ENCODE measurements at places on chromosomes 5 and 9.

GRCh38 chr9:136679431-136679941 is 7.8 kb downstream of the AGPAT2 start:
- H3K27me3 ChIP-seq: no peaks in the 10 kb centered on the region
- DNase-seq: no peak
- peaks cover 86% of the 10 kb centered on the region for H3K36me3 ChIP-seq
- no peak overlapping the region for H3K4me3 ChIP-seq

DNA sequence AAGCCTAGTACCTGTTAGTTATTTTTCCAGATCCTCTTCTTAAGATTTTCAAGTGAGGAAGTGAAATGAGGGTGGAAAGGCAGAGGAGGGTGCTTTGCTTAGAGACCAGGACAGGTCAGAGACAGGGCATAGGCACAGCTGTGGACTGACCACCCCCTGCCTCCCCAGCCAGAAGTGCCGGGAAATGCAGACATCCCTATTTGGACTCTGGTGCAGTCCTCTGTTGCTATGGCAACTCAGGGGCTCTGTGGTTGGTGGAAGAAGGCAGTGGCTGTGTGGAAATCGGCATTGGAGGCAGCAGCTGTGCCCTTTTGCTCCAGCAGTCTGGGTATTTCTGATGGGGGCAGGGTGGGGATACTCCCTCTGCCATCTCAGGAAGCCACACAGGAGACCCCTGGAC is 43.3 kb upstream of the NDFIP1 start:
- H3K27ac ChIP-seq: no peak overlapping the region
- DNase-seq: peak; percentile 20
- peaks cover 3% of the 10 kb centered on the region for H3K4me1 ChIP-seq
- H3K4me3 ChIP-seq: no peak overlapping the region
- H3K36me3 ChIP-seq: no peaks in the 10 kb centered on the region
- no peaks in the 10 kb centered on the region for H3K27me3 ChIP-seq

- no peaks in the 10 kb centered on the region for H3K27me3 ChIP-seq
- no peak overlapping the region for H3K27ac ChIP-seq
- DNase-seq: no peak
- H3K4me3 ChIP-seq: no peak overlapping the region
- H3K4me1 ChIP-seq: peaks cover 6% of the 10 kb centered on the region
Measured at GRCh38 chr9:127050591-127051001, 71.8 kb downstream of the ANGPTL2 start.

DNA sequence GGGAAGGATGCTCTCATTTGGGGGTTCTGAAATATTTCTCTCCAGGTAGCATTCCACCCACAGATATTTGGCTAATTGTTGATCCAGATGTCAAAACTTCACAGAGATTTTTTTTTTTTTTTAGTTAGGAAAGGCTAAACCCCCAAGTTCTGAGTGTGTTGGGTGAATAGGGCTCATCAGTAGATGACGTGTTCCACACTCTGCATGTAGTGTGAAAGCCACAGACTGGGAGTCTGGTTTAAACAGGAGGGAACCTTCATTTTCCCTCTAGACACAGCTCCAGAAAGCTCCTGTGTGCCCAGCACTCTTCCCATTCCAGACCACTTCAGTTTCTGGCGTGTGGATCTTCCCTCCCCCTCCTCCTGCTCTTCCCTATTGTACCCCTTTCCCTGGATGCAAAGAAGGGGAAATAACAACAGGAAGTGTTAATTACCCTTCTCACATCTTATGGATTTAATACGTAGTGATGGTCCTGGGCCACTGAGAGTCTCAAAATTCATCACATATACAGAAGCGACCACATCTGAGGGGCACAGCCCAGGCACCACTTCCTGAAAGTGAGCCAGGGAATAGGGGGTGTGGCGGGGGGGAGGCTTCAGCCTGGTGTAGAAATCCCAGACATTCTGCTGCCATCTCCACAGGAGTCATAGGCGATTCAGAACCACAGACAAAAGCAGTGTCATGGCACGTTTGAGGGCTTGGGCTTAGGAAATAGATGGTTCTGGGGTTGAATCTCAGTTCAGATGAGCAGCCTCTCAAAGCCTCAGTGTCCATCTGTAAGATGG is 65.1 kb downstream of the DAP start:
- no peaks in the 10 kb centered on the region for H3K4me1 ChIP-seq
- H3K36me3 ChIP-seq: no peaks in the 10 kb centered on the region
- no peak overlapping the region for H3K27ac ChIP-seq

- H3K4me3 ChIP-seq: no peak overlapping the region
- peaks cover 2% of the 10 kb centered on the region for H3K27me3 ChIP-seq
- DNase-seq: no peak
- no peak overlapping the region for H3K27ac ChIP-seq
Measured at GRCh38 chr9:75369989-75370388, 281.7 kb downstream of the OSTF1 start.

- no peaks in the 10 kb centered on the region for H3K4me1 ChIP-seq
- no peak overlapping the region for H3K4me3 ChIP-seq
- no peak for DNase-seq
- no peak overlapping the region for H3K27ac ChIP-seq
Measured at GRCh38 chr5:177545487-177546257, 8.7 kb downstream of the FAM193B start.

DNA sequence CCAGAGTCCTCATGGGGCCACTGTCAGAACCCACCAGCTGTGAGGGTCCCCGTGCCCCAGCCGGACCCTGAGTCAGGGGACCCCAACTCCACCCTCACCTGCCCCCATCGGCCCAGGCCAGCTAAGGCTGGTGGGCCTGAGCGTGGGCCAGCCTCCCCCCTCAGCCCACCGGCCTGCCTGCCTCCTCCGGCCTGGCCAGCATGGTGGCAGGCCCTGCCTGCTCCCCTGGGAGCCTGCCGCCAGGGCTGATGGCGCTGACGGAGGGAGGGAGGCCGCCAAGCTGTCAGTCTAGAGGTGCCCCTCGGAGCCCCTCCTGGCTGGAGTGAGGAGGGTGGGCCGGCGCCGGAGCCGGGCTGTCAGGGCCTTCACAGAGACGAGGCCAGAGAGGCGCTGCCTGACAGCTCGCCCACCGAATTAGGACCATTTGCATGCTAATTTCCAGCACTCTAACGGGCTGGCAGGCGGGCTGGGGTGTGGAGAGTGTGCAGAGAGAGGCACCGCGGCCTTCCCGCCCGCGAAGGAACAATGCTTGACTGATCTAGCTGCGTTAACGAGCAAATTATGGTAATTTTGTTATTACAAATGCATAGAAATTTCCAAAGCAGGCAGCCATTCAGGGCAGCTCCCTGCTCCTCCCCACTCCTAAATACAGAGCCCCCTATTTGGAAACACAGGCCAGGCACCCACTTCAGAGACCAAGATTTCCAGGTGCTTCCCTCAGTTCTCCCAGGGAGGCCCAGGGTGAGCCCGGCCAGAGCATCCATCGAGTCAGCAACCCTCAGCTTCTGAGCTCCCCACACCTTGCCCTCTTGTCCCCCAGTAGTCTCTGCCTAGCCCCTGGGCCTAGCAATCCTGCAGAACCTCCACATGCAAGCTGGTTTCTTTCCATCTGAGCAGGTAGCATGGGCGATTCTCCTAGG is 169.3 kb downstream of the PAX5 start:
- H3K27me3 ChIP-seq: no peaks in the 10 kb centered on the region
- H3K4me1 ChIP-seq: no peaks in the 10 kb centered on the region
- no peak for DNase-seq
- H3K36me3 ChIP-seq: no peaks in the 10 kb centered on the region

GRCh38 chr5:9057406-9058000 is 488.4 kb downstream of the SEMA5A start:
- H3K27me3 ChIP-seq: no peaks in the 10 kb centered on the region
- no peak overlapping the region for H3K4me3 ChIP-seq
- H3K27ac ChIP-seq: no peak overlapping the region
- H3K4me1 ChIP-seq: no peaks in the 10 kb centered on the region
- H3K36me3 ChIP-seq: peaks cover 20% of the 10 kb centered on the region

DNA sequence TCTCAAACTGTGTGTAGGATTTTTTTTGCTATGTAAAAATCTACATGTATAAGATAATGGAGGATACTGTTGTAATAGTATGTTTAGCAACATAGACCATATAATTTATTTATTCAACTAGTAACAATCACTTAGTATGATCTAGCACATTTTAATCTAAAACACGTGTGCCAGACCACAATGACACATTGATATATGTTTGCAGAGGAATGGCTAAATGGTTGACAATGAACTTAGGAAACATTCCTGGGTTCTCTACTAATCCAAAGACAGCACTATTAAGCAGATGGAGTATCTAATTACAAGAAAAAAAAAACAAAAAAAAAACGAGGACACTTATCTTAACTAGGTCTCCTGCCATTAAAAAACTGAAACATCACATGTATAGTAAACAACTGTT is 261.7 kb upstream of the PAPPA start:
- no peaks in the 10 kb centered on the region for H3K36me3 ChIP-seq
- no peak for DNase-seq
- H3K4me1 ChIP-seq: no peaks in the 10 kb centered on the region
- H3K4me3 ChIP-seq: no peak overlapping the region

GRCh38 chr5:161539016-161539415 is 7.5 kb downstream of the GABRB2 start:
- H3K4me1 ChIP-seq: no peaks in the 10 kb centered on the region
- H3K27me3 ChIP-seq: no peaks in the 10 kb centered on the region
- H3K4me3 ChIP-seq: no peak overlapping the region
- H3K36me3 ChIP-seq: no peaks in the 10 kb centered on the region
- H3K27ac ChIP-seq: no peak overlapping the region

DNA sequence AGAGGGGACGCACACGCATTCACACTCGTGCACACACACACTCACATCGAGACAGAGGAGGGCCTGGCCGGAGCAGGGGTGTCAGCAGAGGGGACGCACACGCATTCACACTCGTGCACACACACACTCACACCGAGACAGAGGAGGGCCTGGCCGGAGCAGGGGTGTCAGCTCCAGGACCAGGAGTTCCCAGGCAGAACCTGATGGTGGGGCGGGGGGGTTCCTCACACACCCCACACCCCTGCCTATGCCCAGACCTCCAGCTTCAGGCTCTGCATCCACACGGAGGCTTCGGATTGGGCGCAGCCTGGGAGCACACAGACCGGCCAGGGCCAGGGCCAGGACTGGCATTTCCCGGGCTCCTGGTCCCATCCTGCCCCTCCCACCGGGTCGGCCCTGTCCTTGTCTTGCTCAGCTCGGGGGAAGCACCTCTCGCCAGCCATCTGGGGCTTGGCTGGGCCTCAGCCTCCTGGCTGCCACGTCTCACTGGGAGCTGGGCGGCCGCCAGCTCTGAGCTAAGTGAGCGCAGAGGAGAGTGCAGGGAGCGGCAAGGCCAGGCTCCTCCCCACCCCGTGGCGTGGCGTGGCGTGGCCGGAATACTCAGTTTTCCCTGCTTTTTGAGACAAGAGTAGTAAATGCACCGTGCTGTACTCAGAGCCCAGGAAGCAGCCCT is 31.3 kb downstream of the ADAMTS2 start:
- no peaks in the 10 kb centered on the region for H3K27me3 ChIP-seq
- H3K4me3 ChIP-seq: no peak overlapping the region
- no peaks in the 10 kb centered on the region for H3K36me3 ChIP-seq
- no peak for DNase-seq

DNA sequence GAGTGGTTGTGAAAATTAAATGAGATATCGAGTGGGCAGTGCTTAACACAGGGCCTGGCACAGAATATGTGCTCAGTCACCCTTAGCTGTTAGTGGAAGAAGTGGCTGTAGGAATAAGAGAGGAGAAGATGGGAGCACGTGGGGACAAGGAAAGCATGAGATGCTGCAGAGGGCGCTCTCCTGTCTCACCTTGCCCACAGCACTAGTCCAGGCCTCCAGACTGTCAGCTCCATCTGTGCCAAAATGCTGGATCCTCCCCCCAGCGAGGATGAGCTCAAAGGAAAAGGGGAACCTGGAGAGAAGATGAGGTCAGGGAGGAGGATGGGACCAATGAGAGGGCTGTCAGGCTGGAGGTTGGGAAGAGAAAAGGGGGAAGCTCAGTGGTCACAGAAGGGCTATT is 12.5 kb downstream of the ARAP3 start:
- H3K27me3 ChIP-seq: no peaks in the 10 kb centered on the region
- no peak overlapping the region for H3K4me3 ChIP-seq
- peaks cover 2% of the 10 kb centered on the region for H3K36me3 ChIP-seq
- no peaks in the 10 kb centered on the region for H3K4me1 ChIP-seq

DNA sequence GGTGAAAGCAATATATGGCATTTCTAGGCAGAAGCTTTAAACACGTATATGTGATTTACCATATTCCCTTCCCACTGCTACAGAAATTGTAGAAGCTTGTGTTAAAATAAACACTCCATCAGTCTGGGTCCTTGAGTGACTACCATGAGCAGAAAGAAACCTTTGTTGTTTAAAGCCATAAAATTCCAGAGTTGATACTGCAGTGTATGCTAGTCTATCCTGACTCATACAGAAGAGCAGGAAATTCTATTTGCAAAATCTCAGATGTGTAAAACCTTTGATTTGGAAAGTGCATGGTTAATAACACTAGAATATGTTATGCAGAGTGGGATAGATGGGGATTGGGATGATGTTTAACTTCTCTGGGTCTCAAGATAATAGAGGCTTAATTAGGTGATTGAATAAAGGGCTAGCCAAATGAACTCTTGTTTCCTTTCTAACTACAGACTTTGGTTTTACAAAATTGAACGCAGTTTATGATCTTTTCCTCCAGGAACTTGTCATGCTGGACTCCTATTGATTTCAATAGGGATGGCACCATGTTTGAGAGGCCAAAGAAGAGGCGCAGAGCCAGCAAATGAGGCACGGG is 282.7 kb upstream of the VLDLR start:
- H3K4me3 ChIP-seq: no peak overlapping the region
- H3K27ac ChIP-seq: no peak overlapping the region
- no peaks in the 10 kb centered on the region for H3K4me1 ChIP-seq
- no peak for DNase-seq
- H3K36me3 ChIP-seq: no peaks in the 10 kb centered on the region

- no peak overlapping the region for H3K4me3 ChIP-seq
- H3K27ac ChIP-seq: no peak overlapping the region
- H3K4me1 ChIP-seq: peaks cover 76% of the 10 kb centered on the region
Measured at GRCh38 chr9:121284733-121285451, 16.9 kb downstream of the GSN start.

GRCh38 chr9:91211919-91212318 is 149.8 kb downstream of the AUH start:
- DNase-seq: peak; percentile 63
- no peaks in the 10 kb centered on the region for H3K27me3 ChIP-seq
- H3K27ac ChIP-seq: no peak overlapping the region
- H3K4me1 ChIP-seq: peaks cover 16% of the 10 kb centered on the region
- no peak overlapping the region for H3K4me3 ChIP-seq

Measured in small intestine (tissue), 16 donors.